ENCODE measurements at places on chromosomes 3 and 15.

GRCh38 chr3:23859012-23859743 is 53.4 kb downstream of the UBE2E1 start:
- no peak for DNase-seq

DNA sequence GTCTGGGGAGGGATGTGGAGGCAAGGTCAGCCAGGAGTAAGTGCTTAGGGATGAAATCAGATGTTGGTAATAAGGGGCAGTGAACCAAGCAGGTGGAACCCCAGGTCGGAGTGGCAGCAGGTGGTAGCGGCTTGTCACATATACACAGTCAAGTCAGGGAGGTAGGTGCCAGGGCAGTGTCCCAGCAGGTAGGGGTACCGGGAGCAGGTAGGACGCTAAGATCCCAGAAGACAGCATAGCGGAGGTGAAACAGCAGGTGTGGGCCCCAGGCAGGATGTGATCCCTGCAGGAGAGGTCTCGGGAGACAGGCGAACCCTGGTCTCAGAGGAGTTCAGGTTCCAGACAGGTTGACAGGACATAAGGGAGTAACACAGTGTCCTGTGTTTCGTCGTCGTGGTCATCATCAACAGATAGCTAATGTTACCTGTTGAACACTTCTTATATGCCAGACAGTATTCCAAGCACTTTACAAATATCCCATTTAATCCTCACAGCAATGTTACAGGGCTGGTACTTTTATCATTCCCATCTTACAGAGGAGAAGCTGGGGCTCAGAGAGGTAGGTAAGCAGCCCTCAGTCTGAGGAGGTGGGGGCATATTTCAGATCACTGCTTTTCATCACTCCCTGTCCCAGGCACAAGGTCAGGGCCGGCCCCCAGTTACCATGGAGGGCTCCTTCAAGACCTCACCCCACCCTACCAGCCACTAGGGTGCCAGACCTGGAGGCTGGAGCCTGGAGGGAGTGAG is 241.6 kb downstream of the UACA start:
- no peak for DNase-seq

DNA sequence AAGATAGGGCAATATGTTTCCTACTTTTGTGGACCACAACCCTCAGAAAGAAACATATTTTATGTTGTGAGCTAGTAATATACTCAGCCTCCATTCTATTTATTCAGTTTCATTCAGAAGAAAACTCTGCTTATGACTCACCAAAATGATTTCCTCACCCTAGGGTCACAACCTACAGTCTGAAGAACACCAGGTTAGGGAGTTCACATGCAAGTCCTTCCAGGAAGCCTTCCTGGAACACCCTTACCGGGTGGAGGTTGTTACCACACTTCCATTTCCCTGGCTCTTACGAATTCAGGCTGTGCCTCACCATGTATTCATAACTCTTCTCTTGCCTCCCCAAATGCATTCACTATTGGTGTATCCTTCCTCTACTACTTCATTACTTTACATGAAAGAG is 228.0 kb upstream of the ADAMTS9 start:
- DNase-seq = no peak

DNA sequence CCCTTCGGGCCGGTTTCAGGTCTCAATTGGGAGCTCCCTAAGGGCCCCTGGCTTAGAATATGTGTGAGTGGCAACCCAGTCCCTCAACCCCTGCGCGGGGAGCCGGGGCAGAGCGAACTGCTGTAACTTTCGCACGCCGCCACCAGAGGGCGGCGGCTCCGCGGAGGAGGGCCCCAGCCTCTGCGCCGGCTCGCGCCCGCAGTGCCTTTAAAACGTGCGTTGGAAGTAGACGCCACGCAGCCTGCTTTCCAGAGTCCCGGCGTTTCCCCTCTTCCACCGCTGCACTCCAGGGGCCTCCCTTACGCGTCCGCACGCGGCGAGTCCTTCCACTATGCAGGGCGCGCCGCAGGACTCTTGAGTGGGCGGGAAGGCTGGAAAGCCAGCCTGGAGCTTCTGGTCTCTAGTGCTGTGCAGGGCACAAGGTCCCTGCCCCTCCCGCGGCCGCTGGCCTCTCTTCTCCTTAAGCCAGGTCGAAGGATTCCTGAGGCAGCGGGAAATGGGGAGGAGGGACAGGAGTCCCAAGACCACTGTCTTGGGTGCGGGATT is 23.7 kb upstream of the RNU6-1 start:
- DNase-seq = peak; percentile 82

DNA sequence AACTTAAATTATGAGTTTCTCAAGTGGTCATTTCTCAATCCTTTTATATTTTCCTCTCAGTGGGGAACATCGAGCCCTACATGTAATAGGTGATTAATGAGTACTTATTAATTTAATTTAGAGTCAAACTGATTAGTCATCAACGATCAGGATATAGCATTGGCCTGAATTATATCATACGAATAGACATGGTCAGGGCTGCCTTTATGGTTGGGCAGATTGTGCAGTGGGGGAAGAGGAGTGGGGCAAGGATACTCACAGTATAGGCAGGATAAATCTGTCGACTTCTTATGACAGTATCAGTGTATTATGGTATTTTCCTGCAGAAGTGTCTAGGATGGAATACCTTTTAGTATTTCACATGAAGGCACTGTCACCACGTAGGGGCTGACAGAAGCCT is 27.0 kb downstream of the C2CD4A start:
- DNase-seq = no peak

GRCh38 chr3:139111392-139112229 is 66.9 kb upstream of the PRR23C start:
- peak; percentile 68 for DNase-seq

DNA sequence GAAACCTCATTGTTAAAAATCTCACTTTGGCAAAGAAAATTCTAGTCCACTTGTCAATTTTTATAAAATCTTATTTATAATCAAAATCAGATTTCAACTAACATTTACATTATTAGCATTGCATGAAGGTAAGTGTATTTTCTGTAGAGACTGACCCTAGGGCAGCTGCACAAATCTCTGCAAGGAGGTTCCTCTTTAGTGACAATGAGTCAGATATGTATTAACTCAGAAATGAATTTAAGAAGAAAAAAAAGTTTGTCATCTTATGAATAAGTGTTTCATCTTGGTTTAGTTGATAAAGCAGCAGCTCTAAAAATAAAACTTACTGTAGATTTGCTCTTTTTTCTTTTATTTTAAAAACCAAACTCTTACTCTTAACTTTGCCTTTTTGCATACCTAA is 9.0 kb upstream of the GNB4 start:
- DNase-seq = no peak

DNA sequence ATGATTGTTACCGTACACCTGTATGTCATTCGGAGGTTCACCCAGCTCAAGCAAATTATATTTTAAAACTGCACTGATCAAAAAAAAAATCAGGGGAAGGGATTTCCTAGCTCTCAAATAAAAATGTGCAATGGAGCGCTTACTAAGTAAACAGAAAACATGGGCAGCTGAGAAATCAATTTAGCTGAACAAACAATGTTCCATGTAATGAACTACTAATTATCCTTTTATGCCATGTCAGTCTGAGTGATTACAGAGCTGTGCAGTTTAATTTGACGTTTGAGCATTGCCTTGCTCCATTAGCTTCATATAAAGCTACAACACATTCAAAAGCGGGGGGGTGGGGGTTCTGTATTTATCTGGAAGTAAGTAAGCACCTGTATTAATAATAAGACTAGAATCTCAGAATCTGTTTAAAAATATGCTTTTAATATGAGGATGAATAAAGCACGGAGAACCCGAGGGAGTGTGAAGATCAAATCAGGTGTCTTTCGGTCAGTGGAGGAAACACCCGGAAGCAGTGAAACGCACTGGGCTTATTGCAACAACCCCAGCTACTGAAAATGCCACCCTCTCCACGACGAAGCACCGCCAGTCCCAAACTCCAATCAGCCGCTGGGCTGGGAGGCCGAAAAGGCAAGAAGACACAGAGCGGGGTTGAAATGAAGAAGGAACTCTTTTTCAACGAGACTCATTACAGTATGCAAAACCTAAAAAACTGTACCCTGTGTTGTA is 196.5 kb upstream of the ATP11B start:
- DNase-seq = no peak

Measured in left lobe of liver (tissue), 2 donors.